CD4-positive, alpha-beta T cell treated with Interleukin-10 for 1 hour (primary cell): ENCODE measurements at places on chromosomes 6 and 20.

GRCh38 chr6:14321992-14322772 is 204.6 kb downstream of the CD83 start:
- no peak for DNase-seq

GRCh38 chr6:89021629-89022028 is 58.2 kb upstream of the RNGTT start:
- no peak for DNase-seq

DNA sequence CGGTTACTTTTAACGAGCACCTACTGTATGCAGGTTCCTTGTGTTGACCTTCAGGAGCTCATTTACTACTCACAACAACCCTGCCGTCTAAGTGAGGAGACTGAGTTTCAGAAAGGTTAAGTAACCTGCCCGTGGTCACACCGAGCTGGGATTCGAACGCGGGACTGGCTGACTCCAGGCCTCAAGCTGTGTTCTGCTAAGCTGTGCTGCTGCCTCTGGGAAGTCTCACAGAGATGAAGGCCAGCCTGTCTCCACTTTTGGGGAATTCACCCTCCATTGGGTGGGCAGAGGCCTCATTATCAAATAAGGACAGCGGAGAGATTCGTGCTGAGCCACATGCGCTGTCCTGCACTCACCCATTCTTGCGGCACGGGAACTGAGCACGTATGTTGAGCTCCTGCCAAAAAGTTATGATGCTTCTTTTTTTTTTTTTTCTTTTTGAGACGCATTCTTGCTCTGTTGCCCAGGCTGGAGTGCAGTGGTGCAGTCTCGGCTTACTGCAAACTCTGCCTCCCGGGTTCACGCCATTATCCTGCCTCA is 25.9 kb upstream of the MYT1 start:
- no peak for DNase-seq

GRCh38 chr6:96014846-96015517 is 792 bp upstream of the FUT9 start:
- DNase-seq, result no peak

GRCh38 chr6:138145402-138145801 is 16.3 kb upstream of the ARFGEF3 start:
- DNase-seq, result no peak

GRCh38 chr6:5250911-5251310 is 9.8 kb downstream of the LYRM4 start:
- DNase-seq, result no peak

DNA sequence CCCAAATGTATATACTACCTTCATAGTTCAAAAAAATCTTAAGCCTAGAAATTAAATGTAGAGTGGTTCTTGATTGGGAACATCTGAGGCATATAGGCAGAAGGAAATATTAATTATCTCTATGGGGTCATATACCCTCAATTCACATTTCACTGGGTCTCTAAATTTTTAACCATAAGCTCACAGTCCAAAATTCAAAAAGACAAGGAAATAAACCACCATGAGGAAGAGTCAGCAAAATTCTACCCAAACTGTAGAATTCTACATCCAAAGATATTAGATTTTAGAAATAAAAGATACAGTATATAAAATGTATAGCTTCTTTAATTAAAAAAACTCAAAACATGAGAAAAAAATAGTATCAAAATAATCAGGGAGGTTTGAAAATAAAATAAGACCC is 15.5 kb downstream of the LY86 start:
- no peak for DNase-seq

GRCh38 chr20:54158226-54158625 is 15.6 kb downstream of the CYP24A1 start:
- DNase-seq, result no peak

GRCh38 chr6:157535340-157536222 is 154.6 kb downstream of the ZDHHC14 start:
- DNase-seq, result peak; percentile 35

DNA sequence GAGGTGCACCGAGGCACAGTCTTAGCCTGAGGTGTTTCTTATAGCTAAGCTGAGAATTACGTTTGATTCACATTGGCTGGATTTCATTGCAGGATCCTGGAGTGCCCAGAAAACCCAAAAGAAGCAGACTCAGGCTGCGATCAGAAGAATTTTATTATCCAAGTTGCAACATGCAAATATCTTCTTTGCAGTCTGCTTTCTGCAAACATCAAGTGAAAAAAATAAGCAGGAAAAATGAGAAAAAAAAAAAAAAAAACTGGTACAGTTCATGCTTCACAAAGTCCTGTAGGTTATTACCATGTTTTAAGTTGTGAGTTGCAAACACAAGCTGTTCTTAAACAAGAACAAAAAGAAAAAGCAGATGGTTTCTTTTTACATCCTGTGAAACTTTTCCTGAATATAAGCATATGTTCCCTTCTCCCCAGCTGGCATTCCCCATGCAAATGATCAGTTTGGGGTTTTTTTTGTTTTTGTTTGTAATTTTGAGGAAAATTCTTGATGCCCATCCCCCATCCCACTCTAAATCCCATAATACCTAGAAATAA is 349.0 kb downstream of the CBLN4 start:
- no peak for DNase-seq

- no peak for DNase-seq
Measured at GRCh38 chr6:23797041-23797440, 329.0 kb upstream of the NRSN1 start.

DNA sequence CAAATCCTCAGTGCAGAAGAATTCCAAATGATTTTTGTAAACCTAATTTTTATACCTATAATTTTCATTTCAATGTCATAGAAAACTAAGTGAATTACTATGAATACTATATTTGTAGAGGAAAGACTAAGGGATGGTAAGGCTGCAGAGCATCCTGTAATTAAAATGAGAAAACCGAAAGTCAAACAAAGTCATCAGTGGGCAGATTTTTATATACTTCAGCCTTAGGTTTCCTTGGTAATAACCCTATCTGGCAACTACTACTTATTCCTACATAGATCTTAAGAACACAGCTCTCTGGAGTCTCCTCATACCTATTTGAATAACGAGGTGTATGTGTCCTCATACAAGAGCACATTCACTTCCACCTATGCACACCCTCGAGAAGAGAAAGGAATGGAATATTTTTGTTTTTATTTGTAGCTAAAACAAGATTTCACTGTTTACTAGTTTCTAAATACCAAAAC is 117.9 kb upstream of the SGK1 start:
- DNase-seq, result no peak

- DNase-seq, result no peak
Measured at GRCh38 chr20:16760431-16761304, 12.5 kb downstream of the OTOR start.

- peak; percentile 20 for DNase-seq
Measured at GRCh38 chr6:35919085-35919826, 1.6 kb downstream of the SRPK1 start.

- no peak for DNase-seq
Measured at GRCh38 chr6:152571089-152571488, 66.1 kb downstream of the SYNE1 start.

DNA sequence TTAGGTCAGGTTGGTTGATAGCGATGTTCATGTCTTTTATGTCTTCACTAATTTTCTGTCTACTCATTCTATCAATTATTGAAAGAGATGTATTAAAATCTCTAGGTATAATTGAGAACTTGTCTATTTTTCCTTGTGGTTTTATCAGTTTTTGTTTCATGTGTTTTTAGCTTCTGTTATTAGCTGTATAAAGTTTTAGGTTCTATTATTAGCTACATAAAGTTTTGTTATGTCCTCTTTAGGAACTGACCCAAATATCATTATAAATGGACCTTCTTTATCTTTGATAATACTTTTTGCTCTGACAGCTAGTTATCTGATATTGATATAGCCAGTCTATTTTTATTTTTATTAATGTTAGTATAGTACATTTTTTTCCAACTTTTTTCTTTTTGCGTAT is 92.4 kb upstream of the TMEM170B start:
- DNase-seq, result no peak

DNA sequence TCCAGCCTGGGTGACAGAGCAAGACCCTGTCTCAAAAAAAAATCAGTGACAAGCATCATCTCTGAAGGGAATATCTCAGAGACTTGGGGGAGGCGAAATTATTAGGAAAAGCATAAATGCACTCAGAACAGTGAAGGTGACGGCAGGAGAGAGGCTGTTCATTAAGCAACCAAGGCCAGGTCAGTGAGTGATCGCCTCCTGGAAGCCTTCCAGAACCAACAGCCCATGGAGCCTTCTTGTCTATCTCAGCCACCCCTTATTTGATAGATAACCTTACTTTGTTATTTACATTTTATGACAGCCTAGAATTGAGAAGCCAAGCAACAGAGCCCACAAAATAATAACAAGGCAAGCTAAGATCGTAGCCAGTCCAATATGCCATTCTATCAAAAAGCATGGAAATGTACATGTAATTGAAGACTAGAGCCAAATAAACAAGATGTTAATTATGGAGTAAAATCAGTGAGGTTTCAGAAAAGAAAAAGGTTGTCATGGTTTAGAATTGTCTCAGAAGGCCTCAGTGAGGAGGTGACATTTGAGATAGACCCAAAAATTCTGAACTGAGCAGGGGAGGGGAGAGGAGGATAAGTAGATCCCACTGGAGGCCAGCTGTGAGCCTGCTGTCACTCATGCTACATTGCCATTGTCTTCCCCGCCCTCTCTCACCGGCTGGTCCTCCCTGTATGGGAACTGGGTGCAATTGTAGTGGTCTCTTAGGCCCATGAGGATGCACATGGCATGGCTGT is 17.8 kb downstream of the BNIP5 start:
- no peak for DNase-seq

- no peak for DNase-seq
Measured at GRCh38 chr6:170024940-170025339, 265.9 kb downstream of the DLL1 start.

DNA sequence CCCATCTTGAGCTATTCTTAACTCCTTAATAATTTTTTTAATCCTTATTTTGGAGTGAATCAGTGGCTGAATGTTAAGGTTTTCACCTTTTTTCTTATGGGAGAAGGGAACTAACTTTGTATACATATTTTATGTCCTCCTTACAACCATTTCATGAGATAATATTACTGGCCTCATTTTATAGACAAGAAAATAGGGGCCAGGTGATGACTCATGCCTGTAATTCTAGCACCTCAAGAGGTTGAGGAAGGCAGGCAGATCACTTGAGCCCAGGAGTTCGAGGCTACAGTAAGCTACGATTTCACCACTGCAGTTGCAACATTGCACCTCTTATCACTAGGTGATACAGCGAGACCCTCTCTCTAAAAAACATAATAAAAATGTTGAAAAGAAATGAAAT is 128.7 kb downstream of the TMEM242 start:
- no peak for DNase-seq

GRCh38 chr6:165183496-165184140 is 125.8 kb downstream of the C6orf118 start:
- no peak for DNase-seq

DNA sequence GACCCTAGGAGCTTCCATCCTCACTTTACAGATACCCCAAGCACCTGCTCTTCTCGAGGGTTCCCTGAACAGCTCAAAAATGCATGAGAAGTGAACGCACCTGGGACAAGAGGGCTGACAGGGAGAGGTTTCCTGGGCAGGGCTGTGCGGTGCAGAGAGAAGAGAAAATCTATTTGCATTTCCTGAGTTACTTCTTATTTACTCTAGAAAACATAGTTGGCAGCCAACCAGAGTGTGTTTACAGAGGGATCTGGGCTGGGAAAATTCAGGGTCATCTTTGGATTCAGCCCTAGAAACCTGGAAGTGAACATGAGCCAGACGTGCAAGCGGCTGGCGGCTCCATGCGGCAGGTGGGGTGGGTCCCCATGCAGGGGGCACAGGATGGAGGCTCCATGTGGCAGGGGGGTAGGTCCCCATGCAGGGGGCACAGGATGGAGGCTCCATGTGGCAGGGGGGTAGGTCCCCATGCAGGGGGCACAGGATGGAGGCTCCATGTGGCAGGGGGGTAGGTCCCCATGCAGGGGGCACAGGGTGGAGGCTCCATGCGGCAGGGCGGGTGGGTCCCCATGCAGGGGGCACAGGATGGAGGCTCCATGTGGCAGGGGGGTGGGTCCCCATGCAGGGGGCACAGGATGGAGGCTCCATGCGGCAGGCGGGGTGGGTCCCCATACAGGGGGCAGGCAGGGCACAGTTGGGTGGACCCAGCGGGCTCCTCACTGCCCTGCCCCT is 342.0 kb downstream of the TAF4 start:
- DNase-seq, result no peak

DNA sequence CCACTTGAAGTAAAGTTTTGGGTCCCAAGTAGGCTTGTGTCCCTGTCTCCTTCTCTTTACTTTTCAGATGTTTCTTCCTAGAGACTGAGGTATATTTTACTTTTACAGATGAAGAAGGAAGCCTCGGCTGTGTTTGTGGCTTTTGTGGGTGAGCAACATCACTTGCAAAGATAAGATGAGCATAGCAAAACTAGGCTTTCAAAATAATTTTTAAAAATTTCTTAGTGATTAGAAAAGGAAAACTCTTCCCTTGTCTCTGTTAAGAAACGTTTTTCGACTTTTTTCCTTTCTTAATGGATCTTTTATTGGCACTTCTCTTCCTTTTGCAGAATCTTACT is 7.6 kb downstream of the PTPN1 start:
- DNase-seq, result peak; percentile 49

DNA sequence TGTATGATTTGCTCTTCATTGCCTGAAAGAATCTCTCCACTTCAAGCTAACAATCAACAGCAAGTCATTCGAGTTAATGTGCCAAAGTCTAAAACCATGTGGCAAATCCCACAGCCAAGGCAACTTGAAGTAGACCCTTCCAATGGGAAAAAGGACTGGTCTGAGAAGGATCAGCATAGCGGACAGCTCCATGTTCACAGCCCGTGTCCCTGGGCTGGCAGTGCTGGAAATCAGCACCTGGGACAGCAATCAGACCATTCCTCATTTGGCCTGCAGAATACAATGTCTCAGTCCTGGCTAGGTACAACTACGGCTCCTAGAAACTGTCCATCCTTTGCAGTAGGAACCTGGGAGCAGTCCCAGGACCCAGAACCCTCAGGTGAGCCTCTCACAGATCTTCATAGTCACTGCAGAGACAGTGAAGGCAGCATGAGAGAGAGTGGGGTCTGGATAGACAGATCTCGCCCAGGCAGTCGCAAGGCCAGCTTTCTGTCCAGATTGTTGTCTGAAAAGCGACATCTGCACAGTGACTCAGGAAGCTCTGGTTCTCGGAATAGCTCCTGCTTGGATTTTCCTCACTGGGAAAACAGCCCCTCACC is 1.1 kb downstream of the GJA10 start:
- DNase-seq, result no peak

DNA sequence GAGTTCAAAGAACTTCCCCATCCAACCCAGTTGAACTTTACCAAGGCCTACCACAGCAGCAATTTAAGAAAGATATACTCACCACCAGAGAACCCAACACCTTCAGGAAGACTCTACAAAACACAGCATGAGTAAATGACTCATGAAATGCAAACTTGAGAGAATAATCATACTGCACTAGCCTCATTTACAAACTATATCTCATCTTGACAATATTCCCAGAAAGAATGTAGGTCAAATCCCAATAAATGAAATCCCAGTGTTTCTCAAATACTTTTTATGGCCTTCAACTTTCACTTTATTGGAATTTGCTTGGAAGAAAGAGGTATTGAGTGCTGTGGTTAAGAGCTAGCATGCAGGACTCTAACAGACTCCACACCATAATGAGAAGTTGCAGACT is 60.0 kb downstream of the FYN start:
- DNase-seq, result no peak
